Left cardiac atrium (tissue), 4 donors: ENCODE measurements at places on chromosomes 1 and 21. TPM values are rescaled to one million over a fixed set of nuclear protein-coding genes. Genes with fewer than 3 reads are reported as not detected.

- DNase-seq: no peak
Observed at GRCh38 chr1:248576260-248576980, 1.9 kb upstream of the OR2T34 start.

DNA sequence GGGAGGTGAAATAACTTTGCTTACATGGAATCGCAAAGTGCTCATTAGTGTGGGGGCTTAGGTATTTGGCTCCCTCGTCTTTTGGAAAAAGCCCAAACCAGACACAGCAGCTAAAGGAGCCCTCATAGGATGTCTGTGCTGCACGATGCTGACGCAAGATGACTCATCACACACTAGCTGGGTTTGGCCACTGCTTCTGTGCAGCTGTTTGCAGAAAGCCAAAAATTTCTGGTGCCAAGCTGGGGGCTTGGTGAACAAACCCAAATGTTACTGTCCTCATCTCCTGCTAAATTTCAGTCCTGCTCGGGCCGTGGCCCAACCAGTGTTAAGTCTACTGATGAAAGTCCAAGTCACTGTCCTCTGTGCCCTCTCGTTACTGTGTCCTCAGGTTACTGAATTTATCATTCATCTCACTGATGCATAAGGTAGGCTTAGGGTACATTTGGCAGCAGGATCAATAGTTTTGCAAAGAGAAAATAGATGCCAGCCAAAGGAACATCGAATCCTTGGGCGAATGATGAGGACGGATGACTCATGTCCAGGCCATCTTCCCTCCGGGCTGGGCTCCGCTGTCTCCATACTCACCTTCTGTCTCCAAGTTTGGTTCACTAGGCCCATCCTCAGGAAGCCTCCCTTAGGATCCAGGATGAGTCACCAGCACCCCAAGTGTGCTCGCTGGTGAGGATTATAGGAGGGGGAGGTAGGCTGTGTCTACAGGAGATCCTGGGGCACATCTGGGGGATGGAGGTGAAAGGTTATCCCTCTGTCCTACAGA, 177.7 kb downstream of the ADSS2 start:
- DNase-seq: peak; percentile 78

DNA sequence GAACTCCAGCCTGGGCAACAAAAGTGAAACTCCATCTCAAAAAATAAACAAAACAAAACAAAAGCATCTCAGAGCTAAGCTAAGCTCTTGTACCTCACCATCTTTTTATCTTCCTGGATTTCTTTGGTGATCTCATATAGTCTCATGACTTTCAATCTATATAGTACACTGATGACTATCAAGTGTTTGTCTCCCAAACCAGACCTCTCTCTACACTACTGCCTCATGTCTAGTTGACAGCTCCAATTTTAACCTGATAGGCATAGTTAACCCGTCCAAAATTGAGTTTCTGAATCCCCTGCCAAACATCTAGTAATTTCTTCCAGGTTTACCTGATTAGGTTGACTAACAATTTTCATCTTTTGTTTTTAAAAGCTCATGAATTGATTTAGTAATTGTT, 151.7 kb downstream of the COP1 start:
- DNase-seq: no peak

DNA sequence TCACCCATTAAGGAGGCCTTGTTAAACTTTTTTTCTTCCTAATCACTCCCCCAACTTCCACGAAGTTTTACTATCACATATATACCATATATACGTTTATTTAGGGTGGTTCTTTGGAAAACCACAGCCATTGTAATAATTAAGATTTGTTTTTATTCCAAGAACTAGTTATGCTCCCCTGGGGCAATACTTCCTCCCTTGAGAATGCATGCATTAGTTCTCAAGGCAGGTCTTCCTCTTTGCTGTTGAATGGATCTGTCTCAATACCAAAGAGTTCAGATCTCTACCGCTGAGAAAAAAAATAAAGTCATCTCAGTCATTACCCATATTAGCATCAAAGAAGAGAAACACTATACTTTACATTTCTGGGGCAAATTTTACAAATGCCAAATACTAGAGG, 567.7 kb upstream of the RGS18 start:
- no peak for DNase-seq

GRCh38 chr1:4395158-4395557, 259.3 kb upstream of the AJAP1 start:
- DNase-seq: no peak

- no peak for DNase-seq
Observed at GRCh38 chr1:182259968-182260367, 131.6 kb downstream of the GLUL start.

- DNase-seq: peak; percentile 57
Observed at GRCh38 chr1:1779691-1780597, 1.7 kb upstream of the NADK start.

DNA sequence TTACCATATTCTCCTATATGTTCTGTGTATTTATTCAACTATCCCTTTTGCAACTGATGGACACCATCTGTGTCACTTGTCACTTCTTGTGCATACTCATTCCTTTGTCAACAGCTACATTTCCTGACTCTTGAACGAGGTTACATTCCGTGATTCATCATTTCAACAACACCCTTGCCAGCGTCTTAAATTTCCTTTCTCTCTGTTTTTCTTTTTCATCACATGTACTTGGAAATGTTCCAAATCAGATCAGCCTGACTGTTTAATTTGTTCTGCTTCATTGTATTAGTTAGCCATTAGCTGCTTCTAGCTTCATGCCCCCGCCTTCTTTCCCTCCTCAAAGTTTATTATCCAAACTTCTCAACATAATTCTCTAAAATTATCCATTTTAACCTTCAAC, 173.0 kb downstream of the ADGRL4 start:
- no peak for DNase-seq

DNA sequence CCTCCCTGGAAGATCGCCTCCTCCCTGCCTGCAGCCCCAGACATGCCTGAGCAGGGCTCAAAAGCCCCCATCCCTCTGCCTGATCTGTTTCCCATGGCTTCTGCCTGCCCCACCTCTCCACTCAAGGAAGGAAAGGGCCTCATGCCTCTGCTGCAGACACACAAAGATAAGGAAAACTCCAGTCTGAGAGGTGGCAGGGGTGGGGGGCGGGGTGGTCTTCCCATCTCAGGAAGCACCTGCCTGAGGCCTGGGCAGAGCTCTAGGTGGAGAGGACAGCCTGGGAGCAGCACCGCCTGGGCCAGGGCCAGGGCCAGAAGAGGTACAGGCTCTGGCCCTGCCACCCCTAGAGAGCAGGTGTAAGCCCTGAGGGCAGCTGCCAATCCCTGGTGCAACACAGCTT, 4.1 kb upstream of the GJB3 start:
- no peak for DNase-seq

GRCh38 chr1:24978383-24979032, 48.4 kb upstream of the RUNX3 start:
- DNase-seq: no peak

DNA sequence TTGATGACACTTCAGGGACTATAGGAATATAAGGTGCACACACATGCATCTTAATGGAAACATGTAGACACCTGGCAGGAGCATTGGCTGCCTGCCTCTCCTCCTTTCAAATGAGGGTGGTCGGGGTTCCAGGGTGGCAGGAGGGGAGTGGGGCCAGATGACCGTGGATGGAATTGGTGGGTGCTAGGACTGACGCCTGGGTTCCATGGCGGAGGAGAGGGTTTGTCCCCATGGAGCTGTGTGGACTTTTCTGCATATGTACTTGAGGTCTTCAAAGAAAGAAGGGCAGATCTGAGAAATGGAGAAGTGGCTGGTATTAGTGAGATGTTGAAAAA, 7.7 kb downstream of the PRRX1 start:
- no peak for DNase-seq

- DNase-seq: no peak
Observed at GRCh38 chr1:53697721-53698383, 41.1 kb downstream of the GLIS1 start.

DNA sequence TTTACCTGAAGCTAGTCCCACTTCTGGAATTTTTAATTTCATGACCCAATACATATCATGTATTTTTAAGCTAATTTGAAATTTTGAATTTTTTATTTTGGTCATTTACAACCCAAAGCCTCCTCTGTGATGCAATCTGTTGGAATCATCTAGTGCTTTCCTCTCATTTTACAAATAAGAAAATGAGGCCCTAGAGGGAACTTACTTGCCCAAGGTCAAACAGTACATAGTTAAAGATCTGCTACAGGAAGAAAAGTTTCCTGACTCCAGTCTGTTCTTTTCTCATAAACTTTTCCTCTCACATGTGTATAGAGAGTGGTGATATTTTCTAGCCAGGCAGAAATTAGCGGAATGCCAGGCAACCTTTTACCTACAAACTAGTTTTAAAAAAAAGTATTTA, 59.3 kb upstream of the DPT start:
- no peak for DNase-seq

The CAPN8 gene
- 0.21 TPM for total RNA-seq

The CFHR4 gene
- total RNA-seq: not detected

The KCNN3 gene
- 4.6 TPM for total RNA-seq

The HES5 gene
- 0.99 TPM for total RNA-seq

The NR1I3 gene
- not detected for total RNA-seq

The SPOCD1 gene
- 0.18 TPM for total RNA-seq

The ST6GALNAC5 gene
- total RNA-seq: 0.71 TPM

The DMRTA2 gene
- total RNA-seq: not detected

The PDZK1IP1 gene
- total RNA-seq: 1.9 TPM
